CD8-positive, alpha-beta memory T cell (primary cell): ENCODE measurements at places on chromosomes 12 and 14.

- DNase-seq = no peak
- no peaks in the 10 kb centered on the region for H3K27me3 ChIP-seq
- H3K4me1 ChIP-seq = no peaks in the 10 kb centered on the region
Observed at GRCh38 chr12:39490500-39491282, 47.8 kb upstream of the KIF21A start.

DNA sequence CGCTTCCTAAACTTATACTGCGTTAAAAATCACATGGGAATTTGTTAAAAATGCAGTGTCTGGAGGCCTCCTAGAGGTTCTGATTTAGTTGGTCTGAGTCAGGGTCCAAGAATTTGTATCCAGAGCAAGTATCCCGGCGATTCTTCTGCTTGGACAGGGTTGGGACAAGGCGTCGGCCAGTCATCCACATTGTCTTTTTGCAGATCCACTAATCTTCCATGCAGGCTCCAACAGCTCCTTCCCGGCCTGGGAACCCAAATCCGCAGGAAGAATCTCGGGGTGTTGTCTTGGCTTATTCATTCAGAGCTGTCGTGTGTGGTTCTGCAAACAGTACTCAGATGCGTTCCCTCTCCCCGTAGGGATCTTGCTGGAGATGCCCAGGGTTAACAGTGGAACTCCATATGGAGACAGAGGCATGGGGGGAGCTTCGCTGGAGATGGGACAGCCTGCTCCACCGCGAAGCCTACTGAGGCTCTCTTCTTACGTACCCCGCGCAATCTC, 25.3 kb downstream of the GPRC5D start:
- no peaks in the 10 kb centered on the region for H3K27me3 ChIP-seq
- H3K27ac ChIP-seq = peak overlapping the region; percentile 16
- H3K4me3 ChIP-seq = no peak overlapping the region

DNA sequence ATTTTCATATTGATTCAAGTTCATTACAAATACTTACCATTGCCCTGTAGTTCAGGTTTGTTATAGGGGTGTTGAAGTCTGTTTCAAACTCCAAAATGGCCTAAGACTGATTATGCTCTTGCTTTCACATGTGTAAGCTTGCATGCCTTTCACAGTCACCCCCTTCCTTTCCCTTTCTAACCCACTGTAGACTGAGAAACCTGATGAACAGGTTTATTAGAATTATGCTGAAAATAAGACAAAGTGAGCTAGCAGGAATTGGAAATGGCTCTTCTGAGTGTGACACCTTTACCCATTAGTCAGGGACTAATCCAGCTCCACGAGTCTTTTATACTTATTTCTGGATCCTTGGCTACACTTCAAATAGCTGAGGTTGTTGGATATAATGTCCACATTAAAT, 38.9 kb downstream of the FBXO33 start:
- no peak for DNase-seq
- no peaks in the 10 kb centered on the region for H3K27me3 ChIP-seq
- H3K4me1 ChIP-seq = no peaks in the 10 kb centered on the region
- H3K36me3 ChIP-seq = peaks cover 6% of the 10 kb centered on the region
- no peak overlapping the region for H3K4me3 ChIP-seq

DNA sequence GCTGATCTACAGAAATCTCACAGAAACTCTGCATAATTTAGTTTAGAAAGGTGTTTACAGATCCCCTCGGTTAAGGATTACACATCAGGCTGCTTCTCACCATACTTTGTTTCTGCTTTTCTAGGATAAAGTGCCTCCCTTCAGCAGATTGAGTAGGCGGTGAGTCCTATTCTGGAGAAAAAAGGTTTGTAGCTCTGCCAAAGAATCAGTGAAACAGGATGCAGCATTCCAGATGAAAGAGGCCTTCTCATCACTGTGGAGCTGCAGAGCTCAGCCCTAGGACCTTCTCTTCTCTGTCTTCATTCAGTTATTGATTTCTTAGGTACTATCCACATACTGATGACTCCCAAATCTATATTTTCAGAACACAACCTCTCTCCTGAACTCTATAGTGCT, 155.5 kb upstream of the KRR1 start:
- no peak overlapping the region for H3K4me3 ChIP-seq
- no peak overlapping the region for H3K27ac ChIP-seq
- H3K36me3 ChIP-seq = no peaks in the 10 kb centered on the region
- no peaks in the 10 kb centered on the region for H3K27me3 ChIP-seq
- DNase-seq = no peak

GRCh38 chr12:6953442-6954315, 2.5 kb downstream of the PTPN6 start:
- H3K4me1 ChIP-seq = peaks cover 76% of the 10 kb centered on the region
- DNase-seq = peak; percentile 82
- H3K27me3 ChIP-seq = no peaks in the 10 kb centered on the region
- H3K27ac ChIP-seq = peak overlapping the region; percentile 68
- H3K4me3 ChIP-seq = peak overlapping the region; percentile 88
